ENCODE measurements at places on chromosomes 5 and 9.
A peak's percentile ranks its signal among the peaks of the same experiment; 100 is the strongest.

DNA sequence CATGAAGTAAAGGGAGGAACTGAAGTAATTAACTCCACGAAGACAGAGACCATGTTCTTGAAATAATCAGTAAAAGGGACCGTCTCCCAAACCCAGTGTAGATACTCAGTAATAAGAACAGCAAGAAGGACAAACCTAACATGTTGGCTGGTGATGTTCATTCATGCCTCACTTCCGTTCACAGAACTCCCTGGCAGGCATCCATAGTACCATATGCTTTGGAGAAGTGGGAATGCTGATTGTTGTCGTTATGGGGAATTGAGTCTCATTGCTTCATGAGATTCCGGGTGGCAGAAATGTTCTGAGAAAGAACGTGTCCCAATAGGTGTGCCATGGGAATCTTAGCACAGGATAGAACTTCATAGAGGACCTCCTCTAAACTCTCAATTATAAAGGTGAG, 452.3 kb downstream of the ZSWIM6 start:
- DNase-seq, result no peak

- DNase-seq, result no peak
Observed at GRCh38 chr9:37732086-37732741, 21.4 kb upstream of the TRMT10B start.

DNA sequence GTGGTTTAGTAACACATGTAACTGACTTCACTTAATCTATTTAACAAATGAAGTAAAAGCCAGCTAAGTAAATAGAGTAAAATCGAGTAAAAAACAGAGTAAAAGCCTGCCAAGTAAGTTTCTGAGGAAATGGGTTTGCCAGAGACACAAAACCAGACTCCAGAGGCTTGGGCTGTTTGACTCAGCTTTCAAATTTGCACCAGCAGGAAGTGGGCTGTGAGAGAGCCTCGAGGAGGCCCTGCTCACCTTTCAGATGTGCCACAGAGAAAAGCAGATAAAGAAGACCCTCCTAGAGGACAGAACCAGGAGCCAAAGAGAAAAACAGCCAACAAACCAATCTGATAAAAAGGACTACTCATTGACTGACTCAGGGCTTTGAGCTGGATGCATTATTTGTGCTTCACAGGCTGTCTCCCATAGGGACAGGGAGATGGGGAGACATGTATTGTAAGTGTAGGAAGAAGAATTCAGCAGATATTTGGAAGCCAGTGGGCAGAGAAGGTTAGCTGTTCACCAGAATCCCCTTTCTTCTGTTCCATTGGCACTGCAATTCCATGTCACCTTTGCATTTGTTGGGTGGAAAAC, 14.4 kb upstream of the AMACR start:
- DNase-seq, result no peak

GRCh38 chr9:120710110-120710981, 3.9 kb downstream of the MEGF9 start:
- no peak for DNase-seq

DNA sequence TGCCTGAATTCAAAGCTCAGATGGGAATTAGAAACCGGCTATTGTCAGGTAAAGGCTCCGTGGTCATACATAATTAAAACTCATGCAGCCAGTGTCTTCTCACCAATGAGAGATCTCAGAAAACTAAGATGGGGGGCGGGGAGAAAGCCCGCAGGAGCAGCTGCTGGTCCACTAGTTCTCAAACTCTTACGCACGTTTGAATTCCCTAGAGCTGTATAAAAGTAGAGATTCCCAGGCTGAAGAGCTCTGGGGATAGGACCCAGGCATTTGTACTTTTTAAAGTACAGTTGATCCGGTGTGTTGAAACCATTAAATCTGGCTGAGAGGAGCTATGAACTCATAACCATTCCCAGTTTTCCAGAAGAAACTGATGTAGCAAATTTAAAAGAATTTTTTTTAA, 68.5 kb downstream of the FRMD3 start:
- DNase-seq, result no peak

- DNase-seq, result no peak
Observed at GRCh38 chr5:1568201-1568979, 44.6 kb upstream of the LPCAT1 start.

DNA sequence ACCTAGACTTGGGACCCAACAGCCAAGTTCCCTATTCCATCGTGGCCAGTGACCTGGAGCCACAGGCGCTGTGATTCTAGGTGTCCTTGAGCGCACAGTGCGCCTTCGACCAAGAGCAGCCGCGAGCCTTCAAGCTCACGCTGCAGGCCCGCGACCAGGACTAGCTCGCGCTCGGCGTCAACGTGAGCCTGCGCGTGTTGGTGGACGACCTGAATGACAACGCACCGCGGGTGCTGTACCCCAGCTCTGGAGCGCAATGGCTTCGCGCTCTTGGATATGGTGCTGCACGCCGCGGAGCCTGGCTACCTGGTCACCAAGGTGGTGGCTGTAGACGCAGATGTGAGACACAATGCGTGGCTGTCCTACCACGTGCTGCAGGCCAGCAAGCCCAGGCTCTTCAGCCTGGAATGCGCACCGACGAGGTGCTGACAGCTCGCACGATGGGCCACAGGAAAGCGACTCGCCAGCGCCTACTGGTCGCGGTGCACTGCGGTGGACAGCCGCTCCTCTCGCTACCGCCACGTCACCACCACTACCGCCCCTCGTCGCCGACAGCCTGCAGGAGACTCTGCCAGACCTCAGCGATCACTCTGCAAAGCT, 11.4 kb downstream of the PCDHGA12 start:
- no peak for DNase-seq

DNA sequence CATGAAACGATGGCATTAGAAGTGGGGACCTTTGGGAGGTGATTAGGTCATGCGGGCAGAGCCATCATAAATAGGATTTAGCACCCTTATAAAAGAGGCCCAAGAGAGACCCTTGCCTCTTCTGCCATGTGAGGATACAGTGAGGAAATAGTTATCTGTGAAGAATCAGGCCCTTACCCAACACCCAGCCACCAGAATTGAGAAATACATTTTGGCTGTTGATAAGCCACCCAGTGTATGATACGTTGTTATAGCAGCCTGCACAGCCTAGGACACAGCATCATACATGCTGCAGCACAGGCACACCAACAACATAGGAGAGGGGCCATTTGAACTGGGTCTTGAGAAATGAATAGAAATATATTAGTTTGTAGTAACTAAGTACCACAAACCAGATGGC, 8.0 kb upstream of the MAMDC2 start:
- DNase-seq, result no peak

DNA sequence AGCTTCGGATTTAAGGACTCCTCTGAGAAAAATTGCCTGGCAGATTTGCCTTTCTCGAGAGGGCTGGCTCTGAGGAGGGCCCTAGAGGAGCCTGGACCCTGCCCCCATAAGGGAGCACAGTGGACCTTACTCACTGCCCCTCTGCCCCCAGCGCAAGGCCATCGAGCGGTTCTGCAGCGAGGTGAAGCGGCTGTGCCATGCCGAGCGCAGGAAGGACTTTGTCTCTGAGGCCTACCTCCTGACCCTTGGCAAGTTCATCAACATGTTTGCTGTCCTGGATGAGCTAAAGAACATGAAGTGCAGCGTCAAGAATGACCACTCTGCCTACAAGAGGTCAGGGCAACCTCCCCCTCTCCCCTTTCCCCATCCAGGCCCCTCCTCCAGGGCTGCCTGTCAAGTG, 34.6 kb downstream of the CYFIP2 start:
- DNase-seq, result no peak

DNA sequence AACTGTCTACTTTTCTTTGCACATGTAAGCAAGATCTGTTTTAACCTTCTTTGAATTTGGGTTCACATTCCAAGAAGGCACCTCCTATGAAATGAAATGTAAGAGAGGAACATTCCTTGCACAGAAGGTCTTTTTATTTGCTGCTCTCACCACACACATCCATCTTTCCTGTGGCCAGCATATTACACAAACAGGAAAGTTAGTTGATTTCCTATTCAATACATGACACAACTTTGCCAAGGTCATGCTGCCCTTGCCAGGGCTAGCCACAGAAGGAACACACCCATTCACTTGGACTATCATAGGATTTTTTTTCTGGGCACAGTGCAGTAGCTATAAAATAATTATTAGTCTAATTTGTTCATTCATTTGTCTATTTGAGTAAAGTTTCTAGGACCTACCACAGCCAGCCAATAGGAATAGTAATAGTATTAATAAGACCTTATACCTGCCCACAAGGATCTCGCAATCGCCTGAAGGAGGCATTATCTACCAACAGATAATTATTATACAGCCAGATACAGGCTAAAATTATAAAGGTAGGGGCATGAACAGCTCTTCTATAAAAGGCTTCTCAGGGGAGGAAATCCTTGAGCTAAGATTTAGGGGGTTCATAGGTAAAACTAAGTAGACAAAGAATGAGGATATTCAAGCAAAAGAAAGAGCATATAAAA, 78.1 kb upstream of the NREP start:
- peak; percentile 28 for DNase-seq

- no peak for DNase-seq
Observed at GRCh38 chr5:139641116-139642080, 6.8 kb upstream of the CXXC5 start.

DNA sequence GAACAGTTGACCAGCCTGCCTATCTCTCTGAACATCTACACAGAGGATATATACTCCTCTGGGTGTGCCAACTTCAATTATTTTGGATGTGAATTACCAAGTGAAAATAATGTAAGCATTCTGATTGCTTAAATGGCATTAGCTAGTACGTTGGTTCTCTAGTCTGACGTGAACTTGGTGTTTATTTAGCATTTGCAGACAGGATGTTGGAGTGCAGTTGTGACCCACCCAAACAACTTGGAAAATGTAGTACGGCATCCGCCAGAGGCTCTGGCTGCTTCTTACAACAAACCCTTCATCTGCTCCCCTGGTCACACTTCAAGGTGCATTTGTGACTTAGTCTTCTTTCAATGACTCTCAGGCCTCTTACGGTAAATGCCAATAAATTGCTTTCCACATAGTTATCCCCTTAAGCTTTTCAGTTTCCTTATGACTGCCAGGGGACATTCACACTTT, 616.6 kb downstream of the PDE4D start:
- DNase-seq, result no peak

DNA sequence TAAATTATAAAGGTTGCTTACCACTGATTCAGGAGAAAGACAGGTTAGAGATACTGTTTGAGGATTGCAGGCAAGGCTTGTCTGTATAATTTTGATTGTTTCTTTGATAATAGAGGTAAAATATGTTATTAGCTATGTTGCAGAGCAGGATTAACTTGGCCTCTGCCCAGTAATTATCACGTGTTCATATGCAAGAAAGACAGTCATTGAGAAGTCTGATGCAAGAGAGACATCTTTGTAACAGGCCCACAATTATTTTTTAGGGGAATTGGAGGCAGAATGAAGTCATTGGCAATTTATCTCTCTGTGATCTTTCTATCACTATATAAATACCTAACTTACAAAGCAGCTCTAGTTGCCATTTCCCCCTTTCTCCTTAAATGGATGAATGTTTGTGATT, 46.0 kb downstream of the SLC44A1 start:
- no peak for DNase-seq

- no peak for DNase-seq
Observed at GRCh38 chr5:161274951-161275350, 271.6 kb downstream of the GABRB2 start.

DNA sequence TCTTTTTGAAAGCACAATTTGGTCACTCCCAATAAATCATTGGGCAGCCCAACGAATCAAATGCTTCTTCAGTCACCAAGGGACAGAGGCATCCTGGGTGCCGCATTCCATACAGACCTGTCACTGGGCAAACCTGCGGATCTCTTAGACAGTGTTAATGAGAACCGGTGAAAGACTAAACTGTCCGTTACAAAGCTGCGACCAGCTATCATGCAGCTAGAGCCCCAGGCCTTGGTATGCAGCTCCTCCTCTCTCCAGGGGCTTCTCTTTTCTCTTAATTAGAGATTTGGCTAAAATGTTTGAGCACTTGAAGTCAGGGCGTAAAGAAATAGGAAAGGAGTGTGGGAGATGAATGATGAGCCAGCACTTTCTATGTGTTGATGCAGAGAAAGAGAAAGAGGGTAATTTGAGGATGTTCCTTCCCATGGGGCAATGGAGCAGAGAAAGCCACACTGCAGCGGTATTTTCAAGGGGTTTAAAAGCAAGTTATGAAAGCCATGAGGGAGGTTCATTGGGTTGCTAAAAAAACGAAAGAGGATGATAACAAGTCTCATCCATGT, 175.3 kb downstream of the RFK start:
- DNase-seq, result no peak

GRCh38 chr5:138065102-138065501, 18.7 kb upstream of the WNT8A start:
- DNase-seq, result peak; percentile 38

- DNase-seq, result peak; percentile 80
Observed at GRCh38 chr9:37036371-37036775, 2.3 kb upstream of the PAX5 start.

All from NAMALWA (cell line).